ENCODE measurements at places on chromosomes 4 and X. TPM values are rescaled to one million over a fixed set of nuclear protein-coding genes. Genes with fewer than 3 reads are reported as not detected.

SUPT20HL2 gene
- not detected for total RNA-seq

SPANXN3 gene
- not detected for total RNA-seq

DNA sequence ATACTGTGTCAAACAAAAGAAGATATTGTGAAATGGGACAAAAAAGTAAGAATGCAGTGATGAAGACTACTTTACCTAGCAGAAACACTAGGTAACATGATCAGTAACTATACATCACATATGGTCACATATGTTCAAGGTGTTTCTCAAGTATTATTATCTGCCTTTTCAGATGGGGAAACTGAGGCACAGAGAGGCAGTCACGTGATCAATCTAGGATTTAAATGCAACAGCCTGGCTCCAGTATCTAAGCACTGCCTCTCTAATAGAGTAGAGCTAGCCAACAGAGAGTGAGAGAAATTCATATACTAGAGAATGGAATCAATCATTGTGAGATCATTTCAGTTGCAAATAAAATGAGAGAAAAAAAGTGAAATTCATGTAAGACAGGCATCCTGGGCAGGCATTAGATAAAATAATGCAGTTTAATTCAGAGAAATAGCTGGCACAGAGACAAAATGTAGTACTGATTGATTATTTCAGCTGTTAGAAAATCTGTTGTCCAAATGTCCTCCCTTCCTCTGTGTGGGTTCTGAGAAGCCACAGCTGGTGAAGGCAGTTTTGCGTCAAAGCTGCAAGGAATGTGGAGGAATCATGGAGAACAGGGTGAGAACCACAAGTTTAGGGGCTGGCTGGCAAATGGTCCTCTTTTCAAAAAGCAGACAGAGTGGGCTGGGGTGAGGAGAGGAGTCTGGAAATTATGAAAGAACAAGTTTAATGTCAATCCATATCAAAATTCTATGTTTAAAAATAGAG lies 26.0 kb downstream of the SMIM43 start:
- H3K27ac ChIP-seq: peak overlapping the region; percentile 11
- H3K4me3 ChIP-seq: no peak overlapping the region
- no peak for DNase-seq
- H3K27me3 ChIP-seq: no peaks in the 10 kb centered on the region

GRCh38 chr4:119111296-119111695 lies 24.3 kb upstream of the MYOZ2 start:
- no peak overlapping the region for H3K4me3 ChIP-seq
- H3K36me3 ChIP-seq: no peaks in the 10 kb centered on the region

DNA sequence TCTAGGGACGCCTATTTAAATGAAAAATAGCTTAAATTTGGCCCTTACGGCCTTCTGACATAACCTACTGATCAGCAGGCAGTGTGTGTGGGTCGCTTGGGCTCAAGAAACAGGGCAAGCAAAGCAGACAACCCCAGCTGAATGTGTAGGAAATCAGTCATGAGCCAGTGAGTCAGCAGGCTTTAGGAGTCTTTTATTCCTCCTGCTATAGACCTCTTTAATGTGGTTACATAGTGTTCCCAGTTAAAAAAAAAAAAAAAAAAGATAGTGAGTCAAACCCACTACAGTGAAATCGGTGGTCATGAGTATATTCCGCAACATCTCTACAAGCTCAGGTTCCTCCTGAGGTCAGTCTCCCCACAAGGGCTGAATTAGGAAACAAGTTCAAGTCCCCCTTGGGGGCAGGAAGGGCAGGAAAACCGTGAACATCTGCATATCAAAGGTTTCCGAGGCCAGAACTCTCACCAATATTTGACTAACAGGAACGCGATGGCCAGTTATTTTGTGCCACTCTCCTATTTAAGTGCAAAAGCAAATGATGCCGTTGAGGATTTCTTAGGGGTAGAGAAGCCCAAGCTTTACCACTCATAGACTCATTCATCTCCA lies 32.7 kb downstream of the ACSL1 start:
- no peaks in the 10 kb centered on the region for H3K27me3 ChIP-seq
- no peak for DNase-seq
- peak overlapping the region; percentile 5 for H3K4me3 ChIP-seq
- peaks cover 83% of the 10 kb centered on the region for H3K4me1 ChIP-seq
- H3K36me3 ChIP-seq: peaks cover 28% of the 10 kb centered on the region

GRCh38 chr4:36638273-36638811 lies 356.9 kb downstream of the DTHD1 start:
- no peak for DNase-seq
- H3K27ac ChIP-seq: no peak overlapping the region
- H3K27me3 ChIP-seq: no peaks in the 10 kb centered on the region

- H3K4me3 ChIP-seq: no peak overlapping the region
- H3K4me1 ChIP-seq: no peaks in the 10 kb centered on the region
- peaks cover 13% of the 10 kb centered on the region for H3K27me3 ChIP-seq
- no peak overlapping the region for H3K27ac ChIP-seq
- DNase-seq: no peak
Observed at GRCh38 chr4:37464373-37465128, 220.0 kb downstream of the NWD2 start.

DNA sequence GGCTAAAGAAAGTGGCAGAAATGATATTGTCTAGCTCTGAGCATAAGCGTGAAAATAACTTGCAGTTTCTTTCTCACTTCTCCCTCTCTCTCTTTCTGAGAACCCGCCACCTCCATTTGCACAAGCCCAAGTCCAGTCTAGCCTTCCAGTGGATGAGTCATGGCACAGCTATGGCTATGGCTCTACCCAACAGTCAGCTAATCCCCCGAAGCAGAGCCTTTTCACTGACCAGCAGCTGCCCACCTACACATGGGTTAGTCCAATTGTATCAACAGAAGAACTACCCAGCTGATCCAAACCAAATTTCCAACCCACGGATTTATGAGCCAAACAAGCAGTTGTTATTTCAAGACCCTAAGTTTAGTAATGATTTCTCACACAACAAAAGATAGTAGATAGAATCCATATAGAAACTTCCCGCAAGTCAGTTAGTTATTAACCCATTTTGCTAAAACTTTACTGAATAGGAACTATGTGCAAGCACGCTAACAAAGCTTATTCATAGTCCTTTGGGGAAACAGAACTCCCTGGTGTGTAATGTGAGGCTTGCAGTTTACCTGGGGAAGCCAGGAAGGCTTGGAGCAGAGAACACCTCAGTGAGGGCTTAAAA lies 282.3 kb downstream of the INPP4B start:
- no peaks in the 10 kb centered on the region for H3K27me3 ChIP-seq
- H3K36me3 ChIP-seq: no peaks in the 10 kb centered on the region
- no peak overlapping the region for H3K4me3 ChIP-seq
- peaks cover 18% of the 10 kb centered on the region for H3K4me1 ChIP-seq
- no peak for DNase-seq

GRCh38 chr4:40581254-40582140 lies 48.2 kb downstream of the RBM47 start:
- H3K4me1 ChIP-seq: peaks cover 13% of the 10 kb centered on the region
- peaks cover 43% of the 10 kb centered on the region for H3K27me3 ChIP-seq
- H3K36me3 ChIP-seq: no peaks in the 10 kb centered on the region
- H3K4me3 ChIP-seq: no peak overlapping the region
- no peak overlapping the region for H3K27ac ChIP-seq
- DNase-seq: no peak

GRCh38 chr4:6507345-6507744 lies 34.9 kb upstream of the PPP2R2C start:
- H3K4me3 ChIP-seq: no peak overlapping the region
- H3K36me3 ChIP-seq: no peaks in the 10 kb centered on the region
- no peaks in the 10 kb centered on the region for H3K4me1 ChIP-seq
- DNase-seq: no peak
- H3K27me3 ChIP-seq: peaks cover under 1% of the 10 kb centered on the region

- no peaks in the 10 kb centered on the region for H3K36me3 ChIP-seq
- H3K4me1 ChIP-seq: no peaks in the 10 kb centered on the region
- H3K4me3 ChIP-seq: no peak overlapping the region
- no peaks in the 10 kb centered on the region for H3K27me3 ChIP-seq
Observed at GRCh38 chr4:178809921-178810320, 1367.7 kb upstream of the AGA start.
